ENCODE measurements at places on chromosomes 1 and 21.

DNA sequence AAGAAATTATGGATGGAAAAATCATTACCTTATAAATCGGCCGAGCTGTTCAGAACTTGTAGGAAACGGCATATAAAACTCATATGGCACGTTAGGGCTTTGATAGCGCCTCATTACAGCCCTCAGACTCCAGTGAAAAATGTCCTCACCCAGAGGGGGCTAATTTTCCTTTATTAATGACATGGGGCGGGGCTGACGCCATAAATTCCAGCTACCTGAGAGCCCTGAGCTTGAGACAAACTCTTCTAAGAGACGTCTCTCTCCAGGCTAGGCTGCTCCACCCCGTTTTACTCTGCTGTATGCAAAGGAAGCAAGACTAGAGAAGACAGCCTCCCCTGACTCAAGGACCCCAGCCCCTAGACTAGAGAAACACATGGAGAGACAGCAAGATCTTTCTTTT is 149.4 kb downstream of the TRABD2B start:
- no peak for DNase-seq

- DNase-seq = no peak
These were observed 3.3 kb downstream of the SUCO start for GRCh38 chr1:172536256-172536655.

GRCh38 chr1:12506281-12507280 is 111.4 kb downstream of the DHRS3 start:
- DNase-seq = no peak

DNA sequence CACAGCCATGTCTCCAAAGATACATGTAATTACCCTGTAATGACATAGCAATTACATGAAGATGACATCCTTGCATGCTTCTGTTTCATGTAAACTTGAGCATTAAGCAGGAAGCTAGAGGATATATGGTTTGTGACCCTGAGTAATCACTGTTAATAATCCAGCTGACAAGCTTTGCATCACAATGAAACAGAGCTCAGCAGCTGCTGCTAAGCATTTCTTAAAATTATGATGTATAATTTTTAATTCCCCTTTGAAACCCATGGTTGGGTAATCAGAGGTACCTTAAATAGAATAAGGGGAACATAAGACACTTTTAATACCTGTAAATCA is 293.5 kb downstream of the NTNG1 start:
- no peak for DNase-seq

DNA sequence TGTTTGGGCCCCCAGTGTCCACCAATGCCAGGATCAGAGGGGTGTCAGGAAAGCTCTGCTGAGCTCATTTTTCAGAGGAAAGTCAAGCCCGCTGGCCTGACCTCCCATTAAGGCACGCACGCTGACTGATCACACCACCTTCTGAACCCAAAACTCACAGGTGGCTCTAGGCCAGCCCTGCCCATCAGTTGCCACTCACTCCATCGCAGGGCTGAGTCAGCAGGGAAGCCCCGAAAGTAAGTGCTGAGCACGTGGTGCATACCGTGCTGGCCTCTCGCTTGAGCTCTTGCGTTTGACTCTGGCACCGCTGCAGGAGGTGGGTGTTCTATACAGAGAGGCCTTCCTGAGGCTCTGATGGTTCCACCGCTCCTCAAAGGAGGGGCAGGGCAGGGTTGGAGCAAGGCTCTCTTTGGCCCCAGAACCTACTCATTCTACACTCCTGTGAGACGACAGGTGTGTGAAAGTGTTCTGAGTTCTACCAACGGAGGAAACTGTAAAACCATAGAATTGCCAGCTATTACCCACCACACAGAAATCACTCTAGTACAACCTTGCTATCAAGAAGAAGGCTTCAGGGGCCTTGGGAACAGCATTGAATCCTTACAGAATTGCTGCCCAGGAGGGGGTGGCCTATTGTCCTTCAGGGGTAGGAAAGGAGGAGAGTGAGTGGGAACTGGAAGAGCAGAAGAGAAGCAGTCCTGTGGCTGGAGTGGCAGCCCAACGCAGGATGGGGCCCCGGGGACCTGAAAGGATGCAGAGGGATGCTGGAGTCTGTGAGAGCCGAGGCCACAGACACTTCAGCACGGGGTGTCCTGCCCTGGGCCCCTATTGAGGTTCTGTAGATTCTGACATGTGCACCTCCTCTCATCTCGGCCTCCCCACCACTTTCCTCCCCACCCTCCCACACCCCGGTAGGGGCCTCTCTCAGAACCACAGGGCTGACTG is 214.7 kb upstream of the EDN2 start:
- no peak for DNase-seq

- DNase-seq = no peak
These were observed 27.4 kb upstream of the HRNR start for GRCh38 chr1:152251391-152251790.

DNA sequence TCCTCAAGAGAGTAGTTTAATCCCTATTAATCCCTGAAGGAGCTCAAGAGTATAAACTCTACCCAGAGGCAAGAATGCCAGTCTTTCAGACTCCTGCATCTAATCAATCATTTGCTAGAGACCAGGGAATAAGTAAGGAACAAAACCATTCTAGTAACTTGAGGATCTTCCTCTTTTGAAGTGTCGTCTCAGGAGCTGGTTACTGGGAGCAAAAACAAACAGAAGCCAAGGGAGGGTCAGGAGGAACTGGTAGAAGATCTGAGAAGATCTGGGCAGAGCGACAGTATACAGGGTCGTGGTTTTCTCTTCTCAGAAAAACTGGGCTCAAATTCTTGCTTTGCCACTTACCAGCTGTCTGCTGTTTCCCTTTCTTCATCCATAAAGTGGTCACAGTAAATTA is 69.3 kb downstream of the RPS6KA1 start:
- DNase-seq = no peak

DNA sequence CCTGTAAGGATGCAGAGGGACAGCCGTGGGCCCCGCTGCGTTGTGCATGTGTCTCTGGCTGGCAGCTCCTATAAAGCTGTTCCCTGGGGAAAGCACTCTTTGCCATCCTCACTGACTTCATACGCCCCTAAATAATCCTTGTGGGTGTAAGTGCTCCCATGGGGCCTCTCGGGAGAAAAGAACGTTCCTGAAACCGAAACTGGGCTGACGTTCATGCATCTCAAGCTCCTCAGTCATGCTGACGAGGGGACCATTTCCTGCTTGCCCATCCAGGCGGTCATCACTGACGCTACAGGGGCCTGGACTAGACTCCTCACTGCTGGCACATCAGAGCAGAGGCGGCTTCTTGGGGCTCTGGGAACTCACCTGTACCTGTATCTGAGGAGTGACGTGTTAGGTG is 73.1 kb upstream of the USP24 start:
- no peak for DNase-seq

DNA sequence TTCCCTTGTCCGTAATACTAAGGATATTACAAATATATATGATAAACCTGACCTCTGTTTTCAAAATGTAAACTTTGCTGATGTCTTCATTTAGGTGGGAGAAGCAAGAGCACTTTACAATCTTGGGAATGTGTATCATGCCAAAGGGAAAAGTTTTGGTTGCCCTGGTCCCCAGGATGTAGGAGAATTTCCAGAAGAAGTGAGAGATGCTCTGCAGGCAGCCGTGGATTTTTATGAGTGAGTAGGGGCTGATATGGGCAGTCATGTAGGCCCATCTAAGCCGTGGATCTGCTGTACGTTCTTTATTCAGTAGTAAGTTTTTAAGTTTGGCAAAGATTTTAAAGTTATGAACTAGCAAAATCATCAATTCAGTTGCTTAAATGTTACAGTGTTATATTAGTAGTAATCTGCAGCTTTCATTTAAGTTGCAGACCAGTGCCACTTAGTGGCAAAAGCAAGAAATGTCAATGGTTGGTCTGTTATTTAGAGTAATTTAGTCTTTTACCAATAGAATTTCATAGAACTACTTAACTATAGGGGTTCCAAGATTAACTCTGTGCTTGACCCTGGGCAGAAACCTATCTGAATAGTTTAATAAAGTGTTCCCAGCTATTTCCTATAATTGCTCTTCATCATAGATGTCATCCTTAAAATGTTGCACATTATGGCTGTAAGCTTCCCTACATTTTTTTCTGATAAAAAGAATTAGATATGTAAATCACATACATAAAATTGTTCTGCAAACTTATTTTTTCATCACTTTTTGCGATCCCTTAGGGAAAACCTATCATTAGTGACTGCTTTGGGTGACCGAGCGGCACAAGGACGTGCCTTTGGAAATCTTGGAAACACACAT is 21.3 kb downstream of the GPSM2 start:
- DNase-seq = peak; percentile 15

DNA sequence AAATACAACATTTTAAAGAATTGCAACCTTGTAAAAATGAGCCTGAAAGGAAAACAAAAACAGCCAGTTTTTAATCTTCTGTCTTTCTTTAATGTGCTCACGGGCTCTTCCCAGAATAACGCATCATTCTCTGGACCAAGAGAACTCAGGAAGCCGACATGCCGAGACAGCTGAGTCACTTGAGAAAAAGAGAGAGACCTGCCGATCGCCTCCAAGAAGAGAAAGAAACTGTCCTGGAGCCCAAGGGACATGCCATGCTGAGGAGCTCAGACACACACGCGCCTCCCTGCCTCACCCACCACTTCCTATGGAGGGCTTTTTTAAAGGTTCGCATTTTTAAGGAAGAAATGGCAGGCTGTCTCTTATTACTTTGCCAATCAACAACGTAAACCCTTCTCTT is 176.4 kb downstream of the ZNF281 start:
- no peak for DNase-seq

Data from stimulated activated CD8-positive, alpha-beta memory T cell treated with anti-CD3 and anti-CD28 coated beads, Interleukin-12 subunit alpha, Interleukin-12 subunit beta, amount 100 ng/mL, for 1 hour (primary cell).